ENCODE measurements at places on chromosomes 12 and 14.

DNA sequence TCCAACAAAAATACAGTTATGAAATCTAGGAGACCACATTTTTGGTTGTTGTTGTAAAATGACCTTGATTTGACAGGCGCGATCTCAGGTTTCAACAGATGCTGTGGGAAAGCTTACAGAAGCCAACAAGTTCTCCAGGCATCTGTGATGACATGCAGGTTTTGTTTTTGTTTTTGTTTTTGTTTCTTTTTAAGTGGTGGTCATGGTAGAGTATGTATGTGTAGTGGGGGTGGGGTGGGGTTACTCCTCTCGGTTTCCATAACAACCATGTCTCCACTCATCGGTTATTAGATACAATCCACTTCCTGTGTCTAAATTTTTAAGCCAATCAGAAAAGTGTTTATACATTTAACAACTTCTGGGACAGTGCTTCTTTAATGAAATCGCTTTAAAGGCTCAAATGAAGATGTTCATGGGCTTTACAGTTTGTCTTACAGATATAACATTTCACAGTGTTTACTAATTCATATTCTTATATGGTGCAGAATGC, 199.9 kb upstream of the FOXN3 start:
- DNase-seq = no peak

GRCh38 chr12:1523046-1523445, 71.3 kb downstream of the FBXL14 start:
- no peak for DNase-seq

- DNase-seq = no peak
These were observed 9.0 kb downstream of the DAZAP2 start for GRCh38 chr12:51247523-51248206.

GRCh38 chr12:82682326-82682725, 4.4 kb upstream of the TMTC2 start:
- no peak for DNase-seq

- no peak for DNase-seq
These were observed 289.5 kb upstream of the E2F7 start for GRCh38 chr12:77354766-77355362.

DNA sequence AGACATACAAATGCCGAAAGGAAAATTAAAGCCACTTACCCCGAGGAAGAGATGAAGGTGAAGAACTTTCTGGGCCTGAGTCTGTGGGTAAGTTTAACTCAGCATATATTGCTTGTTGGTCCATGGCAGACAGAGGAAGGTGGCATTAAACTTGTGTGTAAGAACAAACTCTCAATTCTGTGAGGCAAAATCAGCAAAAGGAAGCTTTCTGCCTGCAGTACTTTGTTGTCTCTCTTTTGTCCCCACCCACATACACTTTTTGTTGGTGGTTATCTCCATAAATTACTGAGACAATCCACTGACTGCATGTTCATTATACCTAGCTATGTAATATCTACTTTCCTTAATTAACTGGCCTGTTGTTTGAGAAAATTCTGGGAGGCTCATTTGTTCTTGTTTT, at the start of gene KLRB1:
KLRB1 (minus strand) TSS at position 201 of the 400 bp plus-strand sequence; CDS start at position 124, 77 bp downstream.
- no peak for DNase-seq

GRCh38 chr12:18658829-18659228, 79.0 kb downstream of the PLCZ1 start:
- no peak for DNase-seq

- no peak for DNase-seq
These were observed 17.1 kb downstream of the PDZRN4 start for GRCh38 chr12:41205070-41205709.

- DNase-seq = no peak
These were observed 192.9 kb upstream of the ALG10B start for GRCh38 chr12:38123566-38124246.

DNA sequence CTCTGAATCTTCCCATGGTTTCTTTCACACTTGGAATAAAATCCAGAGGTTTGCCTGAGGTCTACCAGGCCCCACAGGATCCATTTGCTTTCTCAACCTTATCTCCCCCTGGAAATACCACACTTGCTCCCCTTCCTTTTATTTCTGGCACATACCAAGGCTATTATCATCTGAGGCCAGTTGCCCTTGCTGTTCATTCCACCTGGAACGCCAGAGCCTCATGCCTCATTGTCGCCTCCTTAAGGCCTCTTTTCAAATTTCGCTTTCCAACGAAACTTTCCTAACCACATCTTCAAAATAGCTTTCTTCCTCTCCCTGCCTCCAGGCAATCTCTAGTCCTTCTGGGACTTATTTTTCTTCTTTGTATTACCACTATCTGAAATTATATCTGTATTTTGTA, 11.2 kb upstream of the LRIG3 start:
- no peak for DNase-seq

DNA sequence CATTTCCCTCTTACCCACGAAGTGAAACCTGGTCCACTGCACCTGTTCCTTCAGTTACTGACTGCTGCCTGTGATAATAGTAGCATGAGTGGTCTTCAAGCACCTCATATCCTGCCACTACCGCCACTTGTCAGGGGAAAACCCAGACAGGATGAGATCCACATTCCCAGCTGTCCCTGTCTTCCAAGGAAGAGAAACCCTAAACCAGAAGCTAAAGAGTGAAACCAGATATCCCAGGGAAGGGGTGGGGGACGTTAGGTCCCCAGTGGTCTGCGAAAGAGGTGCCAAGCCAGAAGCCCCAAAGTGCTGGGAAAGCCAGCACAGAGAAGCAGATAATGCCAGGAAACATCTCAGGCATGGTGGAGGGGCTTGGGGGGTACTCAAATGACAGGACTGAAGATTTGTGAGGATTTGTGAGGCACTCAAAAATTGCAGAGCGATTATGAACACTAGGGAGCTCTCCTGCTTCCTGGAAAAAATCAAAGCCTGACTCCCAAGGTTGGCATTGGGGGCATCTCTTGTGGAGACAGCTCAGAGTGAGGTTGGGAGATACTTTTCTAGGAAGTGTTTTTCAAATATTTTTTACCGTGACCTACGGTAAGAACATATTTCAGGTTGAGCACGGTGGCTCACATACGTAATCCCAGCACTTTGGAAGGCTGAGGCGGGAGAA, 77.9 kb downstream of the TMEM30B start:
- no peak for DNase-seq

GRCh38 chr12:103586791-103587370, at the start of gene STAB2:
Gene STAB2 (plus strand): TSS chr12:103587273. CDS start chr12:103587477, 204 bp downstream.
- no peak for DNase-seq

- no peak for DNase-seq
These were observed 23.5 kb upstream of the PTPRB start for GRCh38 chr12:70660620-70661219.

DNA sequence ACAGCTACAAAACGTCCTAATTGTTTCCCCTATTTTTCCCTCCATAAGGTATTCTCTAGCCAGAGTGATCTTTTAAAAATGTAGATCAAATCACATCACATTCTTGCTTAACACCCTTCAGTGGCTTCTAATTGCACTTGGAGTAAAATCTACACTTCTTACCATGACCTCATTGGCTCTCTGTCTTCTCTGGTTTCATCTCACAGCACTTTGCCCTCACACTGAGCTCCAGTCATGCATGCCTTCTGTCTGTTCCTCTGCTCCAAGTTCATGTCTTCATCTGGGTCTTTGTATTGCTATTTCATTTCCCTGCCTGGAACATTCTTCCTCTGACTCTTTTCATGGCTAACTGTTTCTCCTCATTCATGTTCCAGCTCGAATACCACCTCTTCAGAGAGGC, 220.4 kb upstream of the GARIN6 start:
- no peak for DNase-seq

DNA sequence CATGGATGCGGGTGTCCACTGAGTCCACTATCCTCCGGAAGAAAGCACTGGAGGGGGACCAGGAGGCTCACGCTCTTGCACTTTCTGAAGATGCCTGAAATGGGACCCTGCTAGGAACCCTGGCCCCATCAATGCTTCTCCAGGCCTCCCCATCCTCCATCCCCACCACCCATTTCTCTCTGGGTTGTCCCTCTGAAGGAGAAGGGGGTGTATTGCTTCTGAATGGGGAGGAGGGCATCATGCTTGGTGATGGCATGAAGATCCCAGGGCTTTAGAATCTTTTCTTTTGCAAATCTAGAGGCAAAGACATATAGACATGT, 681 bp upstream of the JPH4 start:
- DNase-seq = no peak

GRCh38 chr12:1881936-1882335, 36.5 kb downstream of the CACNA2D4 start:
- DNase-seq = no peak

GRCh38 chr14:54680651-54681050, 113.7 kb downstream of the SAMD4A start:
- DNase-seq = no peak

GRCh38 chr12:32312049-32312670, 87.2 kb upstream of the FGD4 start:
- DNase-seq = peak; percentile 24

- DNase-seq = no peak
These were observed 47.1 kb downstream of the BCAT1 start for GRCh38 chr12:24901576-24902461.

GRCh38 chr14:95402578-95402977, 82.9 kb upstream of the CLMN start:
- no peak for DNase-seq

DNA sequence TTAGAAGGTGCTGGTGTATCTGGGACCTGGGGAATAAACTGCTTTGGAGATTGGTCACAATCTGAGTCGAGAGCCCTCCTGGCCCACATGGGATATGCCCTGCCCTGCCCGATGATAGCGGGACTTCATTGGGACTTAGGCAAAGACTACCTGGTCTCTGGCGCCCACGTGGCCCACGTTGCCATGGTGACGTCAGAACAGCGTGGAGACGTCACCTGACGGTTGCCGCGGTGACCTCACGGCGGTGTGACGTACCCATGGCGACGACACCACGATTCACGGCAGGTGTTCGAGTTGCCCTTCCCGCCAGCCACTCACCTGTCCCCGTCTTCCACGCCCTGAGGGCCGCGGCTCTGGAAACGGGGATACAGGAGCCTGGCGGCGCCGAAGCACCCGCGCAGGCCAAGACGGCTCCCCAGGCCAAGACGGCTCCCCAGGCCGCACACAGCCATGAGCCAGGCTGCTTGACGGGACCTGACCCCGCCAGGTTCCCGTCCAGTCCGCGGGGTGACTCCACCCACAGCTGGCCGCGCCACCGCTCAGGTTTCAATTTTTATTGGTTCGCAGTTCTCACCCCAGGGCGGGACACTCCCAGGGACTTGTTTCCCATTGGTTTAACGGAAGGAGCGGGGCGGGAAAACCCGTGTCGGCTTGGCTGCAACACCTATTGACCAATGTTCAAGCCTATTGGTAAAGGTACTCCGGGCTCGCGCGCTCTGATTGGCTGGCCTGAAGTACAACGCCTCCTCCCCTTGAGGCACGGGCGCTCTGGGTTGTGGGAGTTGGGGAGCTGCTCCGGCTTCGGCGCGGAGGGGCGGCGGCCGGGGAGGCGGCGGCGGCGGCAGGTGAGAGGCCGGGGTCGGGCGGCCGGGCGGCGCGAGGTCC, at the start of the genes MMAB and MVK:
MMAB (minus strand) TSS at position 476 of the 885 bp plus-strand sequence; CDS start at position 452, 24 bp downstream.
MVK (plus strand) TSS at position 766 of the 885 bp plus-strand sequence. CDS start 1,029 bp downstream, outside the sequence.
- DNase-seq = peak; percentile 99

- DNase-seq = no peak
These were observed 78.2 kb upstream of the SLC24A4 start for GRCh38 chr14:92244805-92245204.

DNA sequence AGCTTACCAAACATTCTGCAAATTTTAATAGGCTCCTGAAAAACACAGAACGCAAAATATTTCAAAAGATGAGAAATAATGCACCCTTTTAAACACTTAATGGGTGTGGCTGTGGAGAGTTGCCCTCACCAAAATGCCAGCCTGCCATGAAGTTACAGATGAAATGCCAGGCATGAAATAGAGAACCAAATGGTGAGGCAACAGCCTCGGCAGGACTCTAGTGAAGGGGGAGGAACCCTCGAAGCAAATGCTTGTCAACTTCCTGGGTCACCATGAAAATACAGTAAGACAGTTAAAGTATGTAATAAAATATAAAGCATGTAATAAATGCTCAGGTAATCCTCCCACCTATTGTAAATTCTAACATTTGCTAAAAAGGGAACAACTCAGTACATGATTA, 24.1 kb downstream of the DUSP16 start:
- no peak for DNase-seq

DNA sequence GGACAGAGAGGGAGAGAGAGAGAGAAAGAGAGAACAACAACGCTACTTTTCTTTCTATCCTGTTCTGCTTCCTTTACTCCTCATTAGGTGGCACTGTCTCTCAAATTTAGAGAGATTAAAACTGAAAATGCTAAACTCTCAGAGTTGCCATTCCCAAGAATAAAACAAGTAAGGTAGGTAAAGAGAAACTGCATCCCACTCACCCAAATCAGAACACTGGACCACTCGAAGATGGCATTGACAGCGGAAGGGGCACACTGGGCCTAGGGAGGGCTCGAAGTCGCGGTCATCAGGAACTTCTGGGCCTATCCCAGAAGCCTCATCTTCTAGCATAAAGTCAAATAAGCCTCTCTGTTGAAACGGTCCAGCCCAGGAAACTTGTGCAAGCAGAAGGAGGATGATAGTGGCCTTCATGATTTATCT, 4.5 kb downstream of the DCN start:
- no peak for DNase-seq

GRCh38 chr14:22540293-22540692, 48.7 kb downstream of the DAD1 start:
- no peak for DNase-seq

GRCh38 chr12:56836800-56837663, 73.9 kb downstream of the HSD17B6 start:
- DNase-seq = no peak

DNA sequence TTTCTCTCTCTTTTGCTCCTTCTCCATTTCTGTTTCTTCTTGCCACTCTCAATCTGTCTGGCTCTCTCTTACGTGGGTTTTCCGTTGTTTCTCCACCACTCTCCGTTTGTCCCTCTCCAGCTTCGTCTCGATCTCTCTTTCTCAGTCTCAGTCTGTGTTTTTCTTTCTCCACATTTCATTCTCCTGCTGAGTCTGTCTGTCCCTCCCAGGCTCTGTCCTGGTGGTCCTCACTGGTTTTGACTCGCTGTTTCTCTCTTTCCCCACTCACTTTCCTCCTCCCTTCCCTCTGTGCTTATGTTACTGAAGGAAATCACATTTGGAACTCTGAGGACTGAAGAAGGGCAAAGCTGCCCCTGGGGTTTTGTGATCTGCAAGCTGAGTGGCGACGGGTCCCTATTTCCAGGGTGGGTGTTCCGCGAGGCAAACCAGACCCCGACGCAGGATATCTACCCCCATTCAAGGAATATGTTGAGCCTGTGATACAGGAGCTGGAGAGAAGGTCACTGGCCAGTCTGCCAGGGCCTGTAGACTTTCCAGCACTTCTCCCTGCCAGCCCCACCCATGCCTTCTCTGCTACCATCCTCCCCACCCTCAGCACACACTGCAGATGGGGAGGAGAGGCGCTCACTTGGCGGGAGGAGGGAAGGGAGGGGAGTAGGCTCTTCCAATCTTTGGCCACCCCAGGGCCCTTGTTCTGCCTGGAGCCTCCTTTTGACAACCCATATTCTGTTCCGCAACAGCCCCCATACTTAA, 102.7 kb upstream of the MAP1LC3B2 start:
- DNase-seq = no peak
